ENCODE measurements at places on chromosomes 5 and 9.

DNA sequence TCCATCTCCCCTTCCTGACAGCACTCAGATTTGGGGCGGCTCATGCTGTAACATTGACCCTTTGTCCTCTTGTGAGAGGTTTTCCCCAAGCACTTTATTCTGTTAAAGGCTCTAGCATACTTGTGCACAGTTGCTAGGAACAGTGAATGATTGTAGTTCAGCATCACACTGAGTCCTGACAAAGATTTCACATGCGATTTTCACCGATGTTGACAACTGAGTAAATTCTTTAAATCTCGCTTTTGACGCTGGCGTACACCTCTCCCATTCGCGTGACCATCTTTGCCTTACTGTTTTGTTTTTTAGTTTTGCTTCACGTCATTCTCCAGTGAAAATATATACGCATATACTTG lies 780 bp downstream of the CDC37L1 start:
- DNase-seq = no peak

GRCh38 chr5:60851626-60852025 lies 7.6 kb upstream of the ELOVL7 start:
- no peak for DNase-seq

- DNase-seq = no peak
These were observed 3.3 kb downstream of the LPAR1 start for GRCh38 chr9:111034898-111035539.

DNA sequence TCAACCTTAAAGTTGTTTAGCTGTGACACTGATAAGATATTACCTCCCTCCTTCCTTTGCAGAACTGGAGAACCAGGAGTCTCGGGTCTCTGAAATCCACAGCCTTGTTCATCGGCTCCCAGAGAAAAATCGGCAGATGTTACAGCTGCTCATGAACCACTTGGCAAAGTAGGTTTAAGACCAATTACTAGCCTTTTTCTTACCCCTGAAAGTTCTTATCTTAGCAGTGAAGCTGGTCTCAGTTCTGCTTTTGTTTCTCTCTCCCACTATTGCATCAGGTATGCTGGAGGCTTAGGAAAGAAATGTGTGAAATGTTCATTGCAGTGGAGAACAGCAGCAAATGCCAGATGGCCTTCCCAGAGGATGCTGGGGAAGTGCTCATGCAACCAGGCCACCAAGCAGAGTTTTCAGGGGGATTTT lies 287.4 kb downstream of the ARHGAP26 start:
- no peak for DNase-seq

DNA sequence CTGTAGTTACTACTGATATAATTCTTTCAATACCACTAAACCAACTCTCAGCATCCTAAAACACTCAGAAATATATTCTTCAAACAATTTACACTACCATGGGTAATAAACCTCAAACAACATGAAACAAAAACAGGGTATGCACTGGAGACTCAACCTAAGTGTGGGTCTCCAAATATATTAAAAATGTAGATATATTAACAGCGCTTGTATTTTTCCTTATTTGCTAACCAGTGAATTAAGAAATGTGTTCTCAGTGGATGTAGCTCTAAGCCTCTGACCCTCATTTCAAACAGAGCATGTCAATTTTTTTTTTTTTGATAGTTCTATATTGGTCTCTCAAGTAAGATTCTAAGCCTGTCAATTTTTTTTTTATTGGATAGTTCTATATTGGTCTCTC lies 778.5 kb upstream of the CDH10 start:
- no peak for DNase-seq

- DNase-seq = no peak
These were observed 969.7 kb upstream of the CDH10 start for GRCh38 chr5:25614466-25614865.

- DNase-seq = no peak
These were observed 54.3 kb downstream of the ASS1 start for GRCh38 chr9:130498918-130499698.

- DNase-seq = no peak
These were observed 95.7 kb downstream of the ATPSCKMT start for GRCh38 chr5:10153808-10154537.

GRCh38 chr5:56506211-56506965 lies 273.3 kb upstream of the ANKRD55 start:
- DNase-seq = no peak

- no peak for DNase-seq
These were observed 374.9 kb downstream of the MAT2B start for GRCh38 chr5:163880302-163880701.

GRCh38 chr5:125181159-125181558 lies 434.7 kb upstream of the ZNF608 start:
- DNase-seq = no peak

GRCh38 chr9:96299823-96300222 lies 2.2 kb downstream of the HSD17B3 start:
- DNase-seq = no peak

GRCh38 chr5:74316064-74316603 lies 324.4 kb downstream of the ENC1 start:
- DNase-seq = no peak

DNA sequence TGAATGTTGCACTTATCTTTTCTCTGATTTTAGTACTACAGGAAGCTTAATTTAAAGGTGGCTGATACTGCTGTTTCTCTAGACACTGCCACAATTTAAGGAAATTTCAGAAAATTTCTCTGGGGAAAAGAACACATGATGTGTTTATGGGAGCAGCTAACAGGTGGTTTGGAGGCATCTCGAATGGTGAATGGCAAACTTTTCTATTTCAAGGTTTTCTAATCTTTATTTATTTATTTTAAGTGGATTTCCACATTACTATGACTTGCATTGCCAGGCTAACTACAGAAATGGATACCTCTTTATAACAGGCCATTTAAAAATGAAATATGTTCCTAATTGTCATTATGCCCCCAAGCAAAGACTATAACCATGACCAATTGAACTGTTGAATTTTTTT lies 50.4 kb downstream of the PDE6A start:
- no peak for DNase-seq

DNA sequence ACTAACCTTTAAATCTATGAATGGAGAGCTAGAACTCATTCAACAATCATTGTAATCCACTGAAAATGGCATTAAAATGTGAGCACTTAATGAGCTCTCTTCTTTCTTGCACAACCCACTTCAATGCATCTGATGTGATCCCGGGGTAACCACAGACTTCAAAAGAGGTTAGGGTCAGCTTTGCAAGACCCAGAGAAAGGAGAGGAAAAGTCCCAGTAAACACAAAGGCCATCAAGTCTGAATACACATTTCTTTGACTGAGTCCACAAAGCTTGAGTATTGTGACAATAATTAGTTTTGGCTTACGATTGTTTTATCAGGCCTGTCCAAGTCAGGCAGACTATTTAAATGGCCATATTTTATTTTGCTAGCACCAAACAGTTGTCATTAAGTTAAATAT lies 148.8 kb upstream of the ZNF608 start:
- no peak for DNase-seq

Data from occipital lobe (tissue), 3 donors.